ENCODE measurements at places on chromosomes 1 and 21.
A peak's percentile ranks its signal among the peaks of the same experiment; 100 is the strongest.

- no peak for DNase-seq
Observed at GRCh38 chr1:22849770-22850169, 122.9 kb downstream of the LACTBL1 start.

DNA sequence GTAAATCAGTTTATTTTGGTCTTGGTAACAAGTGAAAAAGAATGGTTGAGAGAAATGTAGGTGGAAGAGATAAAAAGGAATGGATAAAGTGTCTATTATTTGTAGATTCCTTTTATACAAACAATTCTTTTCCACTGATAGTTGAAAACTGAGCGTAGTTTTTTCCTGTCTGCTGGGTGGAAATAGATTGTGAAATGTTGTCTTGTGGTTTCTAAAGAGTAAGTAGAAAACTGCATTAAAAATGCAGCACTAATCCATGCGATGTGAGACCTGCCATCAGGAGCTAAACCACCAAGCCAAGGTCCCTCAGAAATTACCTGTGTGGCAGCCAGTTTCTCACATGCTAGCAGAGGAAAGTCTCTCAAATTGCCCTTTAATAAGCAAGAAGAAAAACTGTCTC, 103.2 kb upstream of the SLC44A3 start:
- DNase-seq: no peak

DNA sequence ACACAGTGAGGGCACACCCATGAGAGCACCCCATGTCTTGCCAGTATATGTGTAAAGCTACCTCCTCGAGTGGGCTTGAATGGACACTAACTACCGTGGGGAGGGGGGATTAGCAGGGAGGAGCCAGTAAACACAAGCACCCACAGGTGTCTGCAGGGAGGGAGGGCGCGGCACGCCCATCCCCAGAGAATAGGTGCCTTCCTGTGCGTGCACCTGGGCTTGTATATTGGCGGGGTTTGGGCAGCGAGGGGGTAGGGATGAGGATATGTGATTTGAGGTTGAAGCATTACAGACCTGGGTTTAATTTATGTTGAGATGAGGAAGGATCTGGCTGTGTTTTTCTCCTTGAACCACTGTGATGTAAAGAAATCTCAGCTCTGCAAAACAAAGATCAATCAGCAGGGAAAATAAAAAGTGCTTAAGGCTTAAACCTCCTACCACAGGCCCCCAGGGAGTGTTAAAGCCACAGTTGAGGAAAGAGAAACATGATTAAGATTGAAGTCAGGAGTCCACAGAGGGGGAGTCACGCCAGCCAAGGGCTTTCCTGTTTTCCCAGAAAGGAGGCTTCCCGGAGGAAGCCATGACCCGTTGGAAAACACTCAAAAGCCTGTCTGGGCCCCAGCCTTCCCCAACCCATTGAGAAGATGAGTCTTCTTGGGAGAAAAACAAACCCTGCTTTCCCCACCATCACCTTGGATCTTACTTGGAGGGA, 80.0 kb downstream of the CAMK2N1 start:
- DNase-seq: no peak

GRCh38 chr1:160625725-160626498, 20.9 kb downstream of the SLAMF1 start:
- no peak for DNase-seq

DNA sequence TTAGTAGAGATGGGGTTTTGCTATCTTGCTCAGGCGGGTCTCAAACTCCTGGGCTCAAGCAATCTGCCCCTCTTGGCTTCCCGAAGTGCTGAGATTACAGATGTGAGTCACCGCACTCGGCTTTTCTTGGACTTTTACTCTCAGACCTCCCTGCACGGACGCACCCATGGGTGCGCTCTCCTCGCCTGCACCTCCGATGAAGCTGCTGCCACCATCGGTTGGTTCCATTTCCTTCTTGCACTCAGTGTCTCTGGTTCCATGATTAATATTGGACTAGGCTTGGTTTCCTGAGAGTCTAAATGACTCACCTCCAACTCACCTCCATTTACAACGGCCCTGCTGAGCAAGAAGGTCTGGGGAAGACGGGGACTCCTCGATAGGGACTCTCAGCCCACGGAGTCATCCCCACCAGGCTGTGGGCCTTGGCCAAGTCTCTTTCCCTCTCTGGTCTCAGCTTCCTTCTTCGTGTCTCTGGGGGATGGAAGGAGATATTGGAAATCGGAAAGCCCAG, 6.7 kb upstream of the TNFRSF8 start:
- no peak for DNase-seq

- no peak for DNase-seq
Observed at GRCh38 chr1:193408782-193409293, 222.4 kb upstream of the B3GALT2 start.

- DNase-seq: no peak
Observed at GRCh38 chr1:193448682-193449461, 262.5 kb upstream of the B3GALT2 start.

GRCh38 chr1:78263459-78263858, 217.7 kb downstream of the GIPC2 start:
- no peak for DNase-seq

- no peak for DNase-seq
Observed at GRCh38 chr1:109931189-109931731, 20.6 kb downstream of the CSF1 start.

DNA sequence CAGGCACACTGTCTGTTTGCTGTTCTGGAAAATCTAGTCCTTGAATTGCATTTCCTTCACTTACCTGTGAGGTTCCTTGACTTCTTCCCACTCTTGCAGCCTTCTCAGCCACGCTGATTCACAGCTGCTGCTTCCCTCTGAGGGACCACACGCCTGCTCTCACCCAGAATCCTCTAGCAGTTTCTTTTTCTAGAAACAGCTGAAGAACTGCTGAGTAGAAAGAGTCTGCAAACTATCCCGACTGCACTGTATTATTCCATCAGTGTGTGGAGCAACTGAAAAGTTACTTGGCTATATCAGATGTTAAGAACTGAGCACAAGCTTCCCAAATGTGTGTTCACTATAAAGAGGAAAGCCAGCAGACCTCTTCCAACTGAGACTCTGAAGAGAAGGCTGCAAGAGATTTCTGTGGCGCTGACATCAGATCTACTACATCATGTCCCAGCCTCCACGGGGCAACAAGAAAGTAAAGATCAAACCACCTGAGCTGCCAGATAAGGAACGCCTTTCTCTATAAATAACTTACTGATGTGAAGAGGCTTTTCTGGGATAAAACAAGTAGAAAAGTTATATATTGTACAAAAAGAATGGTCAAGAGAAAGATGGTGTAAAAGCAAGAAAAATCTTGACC, 226.6 kb downstream of the RERE start:
- peak; percentile 12 for DNase-seq

- DNase-seq: no peak
Observed at GRCh38 chr1:214550857-214551435, 456 bp downstream of the PTPN14 start.

DNA sequence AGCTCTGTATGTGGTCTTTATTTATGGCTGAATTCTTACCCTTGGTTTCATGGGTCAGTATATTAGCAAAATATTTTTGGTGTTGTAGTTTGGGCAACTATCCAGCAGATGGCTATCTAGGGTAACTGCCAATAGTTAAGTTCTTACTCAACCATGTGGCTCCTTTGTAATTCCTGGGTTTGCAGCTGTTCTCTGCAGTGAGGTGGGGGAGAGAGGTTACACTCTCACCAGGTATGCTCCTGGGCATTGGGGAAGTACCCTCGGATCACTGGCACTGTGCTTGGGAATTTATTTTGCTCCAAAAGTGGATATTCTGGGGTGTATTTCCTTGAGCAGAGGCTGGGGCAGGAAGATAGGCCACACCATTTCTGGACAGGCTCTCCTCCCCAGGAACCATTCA, 436.7 kb upstream of the TMPRSS15 start:
- DNase-seq: no peak

- peak; percentile 7 for DNase-seq
Observed at GRCh38 chr1:88502886-88503285, 181.2 kb upstream of the PKN2 start.
